CD4-positive, alpha-beta T cell treated with Interferon alpha-2 for 1 hour (primary cell): ENCODE measurements at places on chromosomes 12 and 14.

GRCh38 chr12:18837505-18837904, 99.6 kb downstream of the CAPZA3 start:
- no peak for DNase-seq

DNA sequence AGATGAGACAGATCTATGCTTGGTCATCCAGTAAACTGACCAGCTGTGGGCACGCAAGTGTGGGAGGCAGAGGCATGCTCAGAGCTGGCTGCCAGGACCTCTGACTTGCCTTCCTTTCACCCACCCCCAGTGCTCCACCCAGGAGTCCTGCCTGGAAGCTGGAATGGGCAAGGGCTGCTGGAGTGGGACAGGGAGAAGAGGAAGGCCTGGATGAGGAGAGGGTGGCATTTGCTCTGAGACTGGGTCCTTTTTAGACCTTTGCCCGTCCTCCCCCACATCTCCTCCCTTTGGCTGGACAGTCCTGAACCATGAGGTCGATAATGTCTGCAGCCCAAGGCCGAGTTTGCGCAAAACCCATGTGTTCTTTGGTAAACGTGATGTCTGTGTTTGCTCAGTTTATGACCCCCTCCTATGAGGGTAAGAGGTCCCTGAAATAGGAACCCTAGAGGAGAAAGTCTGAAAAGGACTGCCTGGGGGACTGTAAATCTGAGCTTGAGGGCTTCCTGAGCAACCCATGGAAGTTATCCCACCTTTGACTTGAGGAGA, 3.8 kb upstream of the INHBE start:
- no peak for DNase-seq

DNA sequence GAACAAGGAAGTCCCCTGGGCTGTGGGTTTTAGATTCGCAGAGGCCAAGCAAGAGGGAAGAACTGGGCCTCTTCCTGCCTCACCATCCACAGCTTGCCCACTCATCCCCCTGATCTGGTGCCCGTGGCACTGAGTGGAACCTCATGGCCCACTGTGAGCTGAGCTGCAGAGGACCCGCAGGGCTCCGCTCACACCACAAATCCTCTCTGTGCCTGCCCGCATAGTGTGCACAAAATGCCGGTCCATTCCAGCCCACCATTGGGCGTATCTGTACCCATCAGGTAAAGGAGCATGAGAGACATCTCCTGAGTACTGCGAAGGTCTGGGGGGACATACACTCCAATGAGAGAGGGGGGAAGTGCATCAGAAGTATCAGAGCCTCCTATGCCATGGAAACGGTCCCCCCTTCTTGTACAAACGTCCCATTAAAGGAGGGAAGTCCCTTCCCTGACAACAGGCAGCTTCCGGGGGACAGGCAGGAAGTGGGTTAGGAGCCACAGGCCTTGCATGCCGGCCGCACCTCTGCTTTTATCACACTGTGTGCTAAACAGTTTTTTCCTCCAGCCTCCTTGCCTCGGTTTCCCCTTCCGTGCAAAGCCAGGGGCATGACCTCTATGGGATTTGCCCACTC, 309.4 kb upstream of the DIO3 start:
- no peak for DNase-seq

DNA sequence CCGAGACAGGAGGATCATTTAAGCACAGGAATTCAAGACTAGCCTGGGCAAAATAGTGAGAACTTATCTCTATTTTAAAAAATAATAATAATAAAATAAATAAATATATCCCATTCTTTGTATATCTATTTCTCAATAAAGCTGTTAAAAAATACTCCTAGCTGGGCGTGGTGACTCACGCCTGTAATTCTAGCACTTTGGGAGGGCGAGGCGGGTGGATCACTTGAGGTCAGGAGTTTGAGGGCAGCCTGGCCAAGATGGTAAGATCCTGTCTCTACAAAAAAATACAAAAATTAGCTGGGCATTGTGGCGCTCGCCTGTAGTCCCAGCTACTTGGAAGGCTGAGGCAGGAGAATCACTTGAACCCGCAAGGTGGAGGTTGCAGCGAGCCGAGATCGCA, 75.7 kb upstream of the TBX3 start:
- DNase-seq, result no peak

- no peak for DNase-seq
Observed at GRCh38 chr12:26786491-26786864, 46.5 kb downstream of the ITPR2 start.

GRCh38 chr12:50597200-50598195, 92.7 kb downstream of the DIP2B start:
- DNase-seq, result peak; percentile 15

DNA sequence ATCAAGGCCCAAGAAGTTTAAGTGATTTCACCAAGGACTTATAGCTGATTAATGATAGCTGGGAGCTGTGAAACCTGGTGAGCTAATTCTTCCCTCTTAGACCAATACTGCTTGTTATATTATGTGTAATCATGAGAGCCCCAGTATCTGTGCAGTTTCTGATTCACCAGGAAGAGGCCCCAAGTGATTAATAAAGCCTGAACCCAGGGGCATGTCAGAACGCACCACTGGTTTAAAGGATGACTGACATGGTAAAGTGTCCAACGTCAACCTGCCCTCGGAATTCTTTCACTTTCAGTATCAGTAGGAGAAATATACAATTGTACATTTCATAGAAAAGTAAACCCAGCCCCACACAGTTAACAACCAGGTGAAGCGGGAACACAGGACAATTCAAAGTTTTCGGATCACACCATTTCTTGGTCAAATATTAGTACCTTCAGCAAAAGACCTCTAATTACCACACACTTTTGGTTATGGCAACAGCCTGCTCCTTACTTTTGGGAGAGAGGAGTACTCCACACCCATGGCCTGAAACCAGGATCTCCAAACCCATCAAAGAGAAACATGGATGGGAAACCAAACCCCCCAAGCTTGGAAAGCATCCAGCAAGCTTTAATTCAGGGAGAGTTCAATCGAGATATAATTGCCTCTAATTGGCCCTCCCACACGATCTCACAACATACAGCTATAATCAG, 28.5 kb downstream of the TMCC3 start:
- DNase-seq, result no peak

DNA sequence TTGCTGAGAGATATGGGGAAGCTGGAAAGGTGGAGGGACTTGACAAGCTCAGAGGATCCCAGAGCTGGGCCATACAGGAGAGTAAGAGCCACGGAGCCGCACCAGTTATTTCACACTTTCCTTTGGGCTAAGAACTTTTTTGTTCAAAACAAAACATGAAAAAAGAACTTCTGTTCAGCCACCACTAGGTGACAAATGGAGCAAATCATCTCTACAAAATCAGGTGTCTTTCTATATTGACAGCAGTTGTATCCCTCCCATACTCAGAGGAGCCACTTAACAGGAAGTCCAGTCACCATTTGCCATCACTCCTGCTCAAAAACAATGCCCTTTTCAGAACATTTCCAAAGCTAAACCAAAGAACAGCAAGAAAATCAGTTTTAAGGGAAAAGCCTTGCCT, 70.3 kb upstream of the DBX2 start:
- no peak for DNase-seq

DNA sequence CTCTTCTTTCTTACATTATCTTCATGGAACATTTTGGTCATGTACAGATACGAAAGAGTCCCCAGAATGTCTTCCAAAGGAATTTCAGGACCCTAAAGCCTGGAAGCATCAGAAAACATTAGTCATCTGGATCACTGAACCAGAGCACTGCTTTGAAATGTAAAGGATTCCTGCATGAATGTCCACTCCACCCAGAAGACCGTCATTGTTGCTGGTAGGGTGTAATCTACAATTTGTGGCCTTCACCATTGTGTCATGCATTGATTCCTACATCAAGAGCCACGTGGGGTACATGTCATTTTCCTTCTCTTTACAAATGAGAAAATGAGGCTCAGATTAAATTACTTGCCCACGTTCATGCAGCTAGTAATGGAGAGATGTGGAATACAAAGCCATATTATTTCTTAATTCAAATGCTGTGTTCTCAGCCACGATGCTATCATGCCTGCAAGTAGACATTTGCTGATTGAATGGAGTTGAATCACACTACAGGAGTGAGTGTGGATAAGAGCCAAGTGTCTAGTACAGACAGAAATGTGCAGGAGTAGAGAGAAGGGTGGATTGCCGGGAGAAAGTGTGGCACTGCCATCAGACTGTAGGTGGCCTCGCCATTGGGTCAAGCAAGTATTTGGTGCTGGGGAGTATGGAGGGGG, 231.2 kb downstream of the C12orf75 start:
- no peak for DNase-seq

DNA sequence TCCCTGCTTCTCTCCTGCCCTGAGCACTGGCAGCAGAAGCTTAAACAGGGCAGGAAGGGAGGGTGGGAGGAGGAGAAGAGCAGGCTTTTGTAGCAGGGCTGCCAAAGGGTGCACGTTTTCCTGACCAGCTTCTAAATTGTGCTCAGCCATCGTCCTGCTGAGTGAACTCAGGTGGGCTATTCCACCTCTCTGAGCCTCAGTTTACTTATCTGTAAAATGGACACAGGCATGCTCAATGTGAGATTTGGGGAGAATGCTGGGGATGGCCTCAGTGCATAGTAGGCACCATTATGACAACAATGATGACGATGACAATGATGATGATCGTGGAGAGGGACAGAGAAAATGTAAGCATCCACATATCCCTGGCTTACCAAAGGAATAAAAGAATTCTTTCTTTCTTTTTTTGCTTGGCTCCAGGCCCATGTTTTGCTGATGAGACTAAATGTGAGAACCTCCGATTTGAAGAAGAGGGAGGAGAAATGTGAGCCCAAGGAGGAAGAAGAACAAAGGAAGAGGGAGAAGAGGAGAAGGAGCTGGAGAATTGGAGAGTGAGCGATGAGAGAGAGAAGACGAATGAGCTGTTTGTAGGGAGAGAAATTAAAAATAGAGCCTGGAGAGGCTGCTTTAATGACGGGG, 105.5 kb upstream of the MYL2 start:
- no peak for DNase-seq

GRCh38 chr14:74504874-74505720, 11.5 kb downstream of the ISCA2 start:
- DNase-seq, result no peak

DNA sequence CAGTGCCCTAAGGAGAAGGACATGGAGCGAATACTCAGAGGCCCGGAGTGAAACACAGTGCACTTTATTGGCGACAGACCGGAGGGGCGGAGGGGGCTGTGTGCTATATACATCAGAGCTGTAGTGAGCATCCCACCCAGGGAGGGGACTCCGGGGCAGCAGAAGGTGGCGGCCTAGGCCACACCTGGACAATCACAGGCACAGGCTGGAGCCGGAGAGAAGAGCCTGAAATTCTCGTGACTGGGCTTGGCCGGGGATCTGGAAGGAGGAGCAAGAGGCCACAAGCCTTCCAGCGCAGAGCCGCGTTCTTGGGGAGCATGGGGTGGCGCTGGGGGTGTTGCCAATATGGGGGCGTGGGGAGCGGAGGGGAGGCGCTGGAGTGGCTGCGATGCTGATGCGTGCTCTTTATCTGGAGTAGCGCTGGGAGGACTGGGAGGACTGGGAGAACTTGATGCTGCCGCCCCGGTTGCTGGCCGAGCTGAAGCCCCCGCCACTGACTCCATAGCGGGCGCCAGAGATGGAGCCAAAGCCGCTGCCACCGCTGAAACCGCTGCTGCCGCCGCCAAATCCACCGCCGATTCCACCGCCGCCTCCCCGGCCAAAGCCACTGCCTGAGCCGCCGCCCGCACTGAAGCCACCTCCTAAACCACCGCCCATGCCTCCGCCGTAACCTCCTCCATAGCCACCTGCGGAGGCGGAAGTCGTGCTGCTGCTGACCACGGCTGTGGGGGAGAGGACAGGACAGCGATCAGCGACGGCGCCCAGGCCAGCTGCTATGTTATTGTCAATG, 6.1 kb downstream of the KRT3 start:
- no peak for DNase-seq

DNA sequence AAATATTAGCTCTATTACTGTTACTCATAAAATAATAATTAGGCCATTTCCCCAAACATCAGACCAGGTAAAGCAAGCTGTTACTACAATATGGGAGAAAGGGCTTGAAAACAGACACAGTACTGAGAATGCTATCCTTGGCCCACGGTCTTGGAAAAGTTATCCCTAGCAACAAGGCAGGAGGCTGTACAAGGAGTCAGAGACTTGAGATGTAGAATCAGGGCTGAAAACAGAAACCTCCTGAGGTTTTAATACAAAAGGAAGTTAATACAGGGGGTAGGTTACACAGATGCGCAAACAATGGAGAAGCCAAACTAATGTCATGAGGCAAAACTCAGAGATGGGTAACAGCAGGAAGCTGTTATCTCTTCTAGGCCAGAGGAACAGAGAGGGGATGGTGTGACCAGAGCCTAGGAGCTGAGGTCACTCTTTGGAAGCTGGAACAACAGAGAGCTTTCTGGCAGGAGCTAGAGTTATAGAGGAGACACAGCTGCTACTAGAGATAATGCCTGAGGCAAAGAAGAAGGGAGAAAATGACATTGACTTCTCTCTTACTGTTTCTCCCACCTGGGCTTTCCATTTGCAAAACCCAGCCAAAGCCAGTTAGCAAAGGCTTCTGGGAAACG, 248.8 kb downstream of the SUDS3 start:
- no peak for DNase-seq

- no peak for DNase-seq
Observed at GRCh38 chr14:59422069-59422881, 42.9 kb downstream of the GPR135 start.

- DNase-seq, result no peak
Observed at GRCh38 chr12:126899926-126900792, 1366.8 kb upstream of the TMEM132C start.

- no peak for DNase-seq
Observed at GRCh38 chr12:106960443-106960842, 4.7 kb downstream of the TMEM263 start.

GRCh38 chr12:51846911-51847642, 1.4 kb downstream of the FIGNL2 start:
- DNase-seq, result peak; percentile 50

GRCh38 chr12:77878901-77879300, 48.2 kb downstream of the NAV3 start:
- no peak for DNase-seq

GRCh38 chr12:120254809-120255208, 10.7 kb downstream of the PXN start:
- no peak for DNase-seq

DNA sequence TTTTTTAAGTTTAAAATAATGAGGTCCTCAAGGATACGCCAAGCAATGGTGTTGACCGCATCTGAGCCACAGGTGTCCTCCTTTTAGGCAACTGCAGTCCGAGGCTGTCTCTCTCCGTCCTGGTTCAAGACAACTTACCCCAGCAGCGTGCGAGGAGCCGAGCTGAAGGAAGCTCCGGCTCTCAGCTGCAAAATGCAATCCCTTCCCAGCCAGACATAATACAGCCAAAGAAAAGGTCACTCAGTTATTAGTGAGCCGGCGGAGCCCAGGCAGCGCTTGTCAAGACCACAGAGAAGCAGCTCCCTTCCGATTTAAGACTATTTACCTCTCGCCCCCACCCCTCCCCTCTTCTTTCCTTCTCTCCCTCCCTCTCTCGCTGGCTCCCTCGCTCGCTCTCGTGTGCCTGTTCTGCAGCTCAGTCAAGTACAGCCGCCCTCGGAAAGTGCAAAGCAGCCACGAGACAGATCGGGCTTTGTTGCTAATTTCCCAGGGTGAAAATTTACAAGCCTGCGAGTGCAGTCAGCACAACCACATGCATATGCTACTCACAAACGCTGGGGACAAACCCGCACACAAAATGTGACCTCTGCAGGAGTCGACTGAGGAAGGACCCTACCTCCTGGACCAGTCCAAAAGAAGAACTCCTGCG, 363 bp upstream of the LMO3 start:
- no peak for DNase-seq
